Ascending aorta (tissue), 2 donors: ENCODE measurements at places on chromosomes 16 and 17.
A peak's percentile ranks its signal among the peaks of the same experiment; 100 is the strongest.

GRCh38 chr17:58728798-58729197 is 26.9 kb upstream of the PPM1E start:
- no peak for DNase-seq

DNA sequence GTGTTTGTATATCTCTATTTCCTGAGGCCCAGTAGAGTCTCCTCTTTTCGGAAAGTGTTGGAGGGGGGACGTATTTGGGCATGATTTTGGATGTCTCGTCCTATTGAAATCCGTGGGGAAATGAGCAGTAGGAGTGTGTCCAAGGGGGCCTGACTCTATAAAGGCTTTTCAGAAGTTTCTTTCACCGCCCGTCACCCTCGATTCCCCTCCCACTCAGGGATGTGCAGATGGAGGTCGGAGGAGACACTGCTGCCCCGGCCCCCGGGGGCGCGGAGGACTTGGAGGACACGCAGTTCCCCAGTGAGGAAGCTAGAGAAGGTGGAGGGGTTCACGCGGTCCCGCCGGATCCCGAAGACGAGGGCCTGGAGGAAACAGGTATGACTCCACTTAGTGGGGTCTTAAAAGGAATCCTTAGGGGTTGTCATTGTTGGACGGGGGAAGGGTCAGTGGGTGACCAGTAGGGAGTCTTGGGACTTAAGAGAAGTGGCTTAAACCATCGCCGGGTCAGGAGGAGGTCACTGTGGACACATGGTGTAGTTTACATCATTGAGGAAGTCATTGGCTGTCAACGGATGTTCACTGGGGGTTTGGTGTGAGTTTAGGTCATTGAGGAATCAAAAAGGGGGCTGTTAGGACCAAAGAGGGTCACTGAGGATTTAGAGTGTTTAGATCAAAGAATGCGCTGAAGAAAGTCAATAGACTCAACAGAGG is 424 bp downstream of the MON1B start:
- DNase-seq, result no peak

GRCh38 chr16:10231563-10231962 is 49.3 kb upstream of the GRIN2A start:
- no peak for DNase-seq

GRCh38 chr16:54632322-54633220 is 298.1 kb upstream of the IRX5 start:
- no peak for DNase-seq

DNA sequence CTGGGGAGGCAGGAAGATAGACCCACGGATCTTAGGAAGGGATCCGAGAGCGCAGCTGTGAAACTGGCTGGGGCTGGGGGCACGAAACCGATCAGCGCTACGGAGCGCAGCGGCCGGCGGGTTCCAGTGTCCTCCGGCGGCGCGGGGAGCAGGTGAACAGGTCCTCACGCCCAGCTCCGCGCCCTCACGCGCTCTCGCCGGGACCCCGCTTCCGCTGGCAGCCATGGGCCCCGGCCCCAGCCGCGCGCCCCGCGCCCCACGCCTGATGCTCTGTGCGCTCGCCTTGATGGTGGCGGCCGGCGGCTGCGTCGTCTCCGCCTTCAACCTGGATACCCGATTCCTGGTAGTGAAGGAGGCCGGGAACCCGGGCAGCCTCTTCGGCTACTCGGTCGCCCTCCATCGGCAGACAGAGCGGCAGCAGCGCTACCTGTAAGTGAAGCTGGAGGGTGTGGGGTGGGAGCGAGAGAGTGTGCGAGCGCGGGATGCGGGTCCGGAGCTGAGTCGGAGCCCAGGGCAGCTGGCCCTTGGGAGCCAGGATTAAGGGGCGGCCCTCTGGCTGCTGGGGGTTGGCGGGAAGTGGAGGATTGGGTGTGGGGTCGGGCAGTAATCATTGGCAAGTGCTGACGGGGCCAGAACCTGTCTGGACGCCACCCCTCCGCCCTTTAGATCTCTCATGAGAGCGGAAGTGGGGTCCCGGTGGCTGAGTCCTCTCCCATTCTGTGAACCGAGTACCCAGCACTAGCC is 479 bp downstream of the ITGA3 start:
- no peak for DNase-seq

- DNase-seq, result peak; percentile 43
Observed at GRCh38 chr16:35752773-35753558, 2293.6 kb downstream of the TP53TG3F start.

- no peak for DNase-seq
Observed at GRCh38 chr16:79687249-79688130, 87.0 kb upstream of the MAF start.

DNA sequence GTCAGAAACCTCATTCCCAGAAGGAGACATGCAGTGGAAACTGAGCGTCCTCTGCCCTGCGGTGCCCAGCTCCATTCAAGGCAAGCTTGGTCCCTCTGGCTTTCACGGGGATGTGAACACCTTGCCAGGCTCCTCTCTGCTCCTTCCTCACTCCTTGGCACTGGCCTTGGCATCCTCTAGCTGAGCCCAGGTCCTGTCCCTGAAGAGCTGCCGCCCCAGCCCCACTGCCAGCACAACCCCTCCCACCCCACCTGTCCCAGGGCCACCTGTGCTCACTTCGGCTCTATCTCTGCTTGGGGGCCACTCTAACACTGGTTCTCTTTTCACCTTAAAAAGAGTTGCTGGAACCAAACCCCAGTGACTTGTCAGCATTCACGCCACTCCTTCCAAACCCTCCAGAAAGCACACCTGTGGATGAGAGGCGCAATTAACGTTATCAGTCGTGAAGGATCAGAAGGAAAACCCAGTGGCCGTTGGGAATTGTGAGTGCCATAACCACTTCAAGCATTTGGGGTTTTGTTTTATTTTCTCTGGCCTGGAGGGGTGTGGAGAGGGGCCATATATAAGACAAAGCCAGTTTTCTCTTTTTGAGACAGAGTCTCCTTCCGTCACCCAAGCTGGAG is 103.7 kb downstream of the AXIN2 start:
- no peak for DNase-seq

GRCh38 chr17:82127704-82128103 is 29.7 kb upstream of the FASN start:
- DNase-seq, result no peak

GRCh38 chr16:21973945-21974344 is 20.8 kb downstream of the UQCRC2 start:
- DNase-seq, result no peak

GRCh38 chr16:49274591-49274990 is 7.0 kb downstream of the CBLN1 start:
- no peak for DNase-seq

GRCh38 chr17:64354396-64354795 is 36.3 kb downstream of the PECAM1 start:
- DNase-seq, result no peak

DNA sequence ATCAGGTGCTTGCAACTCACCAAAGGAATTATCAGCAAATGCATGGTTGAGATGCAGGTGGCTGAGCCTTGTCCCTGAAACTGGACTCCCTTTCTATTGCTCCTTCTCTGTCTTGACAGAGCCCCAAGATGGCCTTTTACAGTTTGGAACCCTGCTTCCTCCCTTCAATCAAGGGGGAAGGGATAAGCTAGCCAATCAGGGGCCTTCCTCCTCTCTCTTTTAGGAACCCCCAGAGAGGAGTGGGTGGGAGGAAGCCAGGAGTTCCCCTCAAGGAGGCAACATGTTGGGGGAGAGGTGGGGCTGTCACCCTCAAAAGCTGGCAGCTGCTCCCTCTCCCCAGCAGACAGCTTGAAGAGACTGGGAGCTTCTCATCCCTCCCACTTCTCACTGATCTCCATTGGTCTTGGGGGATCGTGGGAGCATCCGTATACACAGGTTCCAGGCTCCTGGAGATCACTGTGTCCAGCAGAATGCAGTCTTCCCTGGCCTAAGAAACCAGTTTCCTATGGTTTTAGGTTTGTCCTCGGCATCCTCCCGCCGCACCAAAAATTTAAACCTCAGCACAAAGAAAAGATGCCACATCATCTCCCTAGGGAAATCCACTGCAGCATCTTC is 7.2 kb downstream of the RASL10B start:
- no peak for DNase-seq

DNA sequence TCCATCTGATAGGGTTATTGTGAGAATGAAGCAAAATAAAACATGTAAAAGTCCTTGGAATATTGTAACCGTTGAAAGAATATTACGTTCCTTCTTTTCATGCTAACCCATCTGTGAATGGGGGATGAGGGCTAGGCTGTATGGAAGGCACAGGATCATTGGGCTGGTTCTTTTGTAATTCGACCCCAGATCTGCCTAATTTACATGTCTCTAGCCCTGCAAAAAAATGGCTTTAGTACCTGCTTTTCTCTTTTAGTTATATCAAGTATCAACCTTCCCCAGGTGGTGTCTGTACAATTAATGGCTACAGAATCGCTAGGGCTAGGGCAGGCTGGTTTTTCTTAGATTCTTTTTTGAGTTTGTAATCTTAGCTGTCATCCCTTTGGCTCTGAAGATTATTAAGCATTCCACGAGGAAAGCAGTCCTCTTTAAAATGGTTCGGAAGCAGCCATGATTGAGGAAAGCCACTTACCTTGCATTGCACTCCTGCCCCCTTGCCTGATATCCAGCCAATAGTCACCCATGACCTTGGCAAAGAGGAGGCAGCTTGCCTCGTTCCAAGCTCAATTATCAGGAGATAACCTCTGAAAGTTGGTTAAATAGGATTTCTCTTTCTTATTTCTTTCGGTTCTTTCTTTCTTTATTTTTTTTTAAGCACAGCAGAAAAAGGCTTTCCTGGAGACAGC is 153.9 kb upstream of the ZKSCAN2 start:
- no peak for DNase-seq

DNA sequence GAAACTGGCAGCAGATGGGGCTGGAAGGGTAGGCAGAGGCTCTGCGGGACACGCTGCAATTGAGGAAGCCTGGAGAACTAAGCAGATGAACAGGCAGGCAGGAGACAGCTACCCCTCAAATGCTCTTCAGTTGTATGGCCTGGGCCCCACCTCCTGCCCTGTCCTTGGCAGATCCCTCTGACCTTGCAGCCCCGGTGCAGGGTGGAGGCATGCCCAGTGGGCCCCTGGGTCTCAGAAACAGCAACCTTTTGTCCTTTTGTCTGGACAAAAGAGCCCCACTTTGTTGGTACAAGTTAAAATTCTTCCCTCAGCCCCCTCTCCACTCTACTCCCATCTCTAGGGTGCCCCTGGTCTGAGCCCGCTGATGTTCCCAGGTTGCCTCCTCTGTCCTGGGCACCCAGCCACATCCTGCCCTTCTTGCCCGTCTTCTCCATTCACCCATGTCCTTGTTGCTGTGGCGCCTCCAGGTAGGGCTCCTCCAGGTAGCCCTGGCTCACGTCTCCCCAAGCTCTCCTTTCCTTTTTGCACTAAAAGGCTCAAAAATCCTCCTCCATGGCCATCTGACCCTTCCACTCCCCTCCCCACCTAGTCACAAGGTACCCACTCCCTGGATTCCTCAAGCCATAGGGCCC is 136.8 kb downstream of the CLEC16A start:
- DNase-seq, result no peak

DNA sequence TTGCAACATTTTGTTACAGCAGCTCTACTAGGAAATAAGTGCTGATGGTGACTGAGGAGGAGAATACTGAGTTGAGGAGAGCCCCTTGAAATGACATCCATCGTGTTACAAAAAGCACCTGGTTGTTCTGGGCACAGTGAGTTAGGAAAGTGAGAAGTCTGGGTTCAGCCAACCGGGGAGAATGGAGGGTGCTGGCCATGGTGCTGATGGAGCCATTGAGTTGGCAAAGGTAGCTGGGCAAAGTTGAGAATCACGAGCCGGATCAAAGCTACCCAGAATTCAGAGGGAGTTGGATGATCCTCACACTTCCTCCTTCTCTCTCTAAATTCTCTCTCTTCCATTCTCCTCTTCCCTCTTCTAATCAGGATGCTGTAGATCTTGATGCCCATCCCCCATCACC is 35.0 kb upstream of the ASIC2 start:
- no peak for DNase-seq

DNA sequence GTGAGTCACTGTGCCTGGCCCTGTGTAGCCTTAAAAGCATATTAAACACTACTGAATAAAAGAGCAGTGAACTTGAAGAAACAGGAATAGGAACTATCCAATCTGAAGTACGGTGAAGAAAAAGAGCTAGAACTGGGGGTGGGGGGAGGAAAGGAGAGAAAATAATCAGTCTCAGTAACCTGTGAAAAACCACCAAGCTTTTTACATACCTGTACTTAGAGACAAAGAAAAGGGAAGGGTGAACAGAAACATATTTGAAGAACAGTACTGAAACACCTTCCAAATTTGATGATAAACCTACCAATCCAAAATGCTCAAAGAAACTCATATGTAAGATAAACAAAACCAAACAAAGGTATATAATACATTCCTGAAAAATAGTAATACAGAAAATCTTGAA is 77.5 kb downstream of the USP32 start:
- DNase-seq, result no peak

- no peak for DNase-seq
Observed at GRCh38 chr16:53219795-53220454, 165.1 kb downstream of the CHD9 start.

GRCh38 chr16:74480150-74481029 is 59.1 kb upstream of the CLEC18B start:
- DNase-seq, result no peak

GRCh38 chr17:42249681-42250446 is 26.3 kb downstream of the STAT5B start:
- no peak for DNase-seq

- DNase-seq, result no peak
Observed at GRCh38 chr17:15213381-15214087, 51.6 kb downstream of the PMP22 start.

GRCh38 chr17:40536295-40537171 is 28.7 kb downstream of the CCR7 start:
- DNase-seq, result peak; percentile 77

DNA sequence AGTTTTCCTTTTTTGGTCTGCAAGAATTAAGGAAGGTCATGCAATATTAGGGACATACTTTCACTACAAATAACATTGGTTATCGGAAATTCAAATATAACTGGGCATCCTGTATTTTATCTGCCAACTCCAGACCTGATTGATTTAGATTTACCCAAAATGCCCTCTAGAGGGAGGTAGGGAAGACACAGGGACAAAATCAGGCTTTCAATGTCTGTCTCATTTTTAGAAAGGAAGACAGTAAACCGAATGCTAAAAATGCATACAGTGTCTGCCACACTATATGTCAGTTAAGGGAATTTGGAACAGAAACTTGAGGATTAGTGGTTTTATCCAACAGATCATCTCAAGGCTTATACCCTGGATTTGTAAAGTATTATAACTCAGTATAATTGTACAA is 161.7 kb upstream of the SOX9 start:
- no peak for DNase-seq

- no peak for DNase-seq
Observed at GRCh38 chr16:4991754-4992153, 33.6 kb downstream of the SEC14L5 start.
